Fibroblast of gingiva (primary cell): ENCODE measurements at places on chromosomes 7 and 10.

DNA sequence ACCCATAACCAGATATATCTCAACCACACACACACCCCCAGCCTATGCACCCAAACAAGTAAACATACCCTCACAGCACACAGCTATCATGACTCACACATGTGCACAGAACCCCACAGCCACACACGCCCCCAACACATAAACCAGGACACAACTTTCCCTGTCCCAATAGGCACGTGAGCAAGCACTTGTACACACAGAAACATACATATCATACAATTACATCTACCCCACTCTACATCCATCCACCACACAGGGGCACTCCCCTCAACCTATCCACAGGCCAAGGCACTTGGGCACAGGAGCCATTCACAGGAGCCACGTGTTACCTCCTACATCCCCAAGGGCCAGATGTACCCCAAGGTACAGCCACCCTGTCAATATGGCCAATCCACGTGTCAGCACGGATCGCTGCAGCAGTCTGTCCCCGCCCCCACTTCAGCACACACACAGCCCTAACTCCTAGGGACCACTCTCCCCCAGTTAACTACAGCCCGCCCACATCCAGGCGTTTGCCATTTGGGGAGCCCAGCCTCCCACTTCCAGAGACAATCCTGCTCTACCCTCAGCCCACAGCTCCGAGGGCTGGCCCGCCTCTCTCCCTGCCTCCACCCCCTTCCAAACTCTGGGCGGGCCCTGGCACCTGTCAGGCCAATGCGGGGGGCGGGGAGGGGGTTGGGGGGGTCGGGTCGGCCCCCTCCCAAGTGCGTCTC, 163.5 kb downstream of the SH3PXD2A start:
- DNase-seq, result no peak

- DNase-seq, result no peak
These were observed 115.8 kb downstream of the INHBA start for GRCh38 chr7:41586931-41587640.

- no peak for DNase-seq
These were observed 271.0 kb upstream of the PODXL start for GRCh38 chr7:131827421-131827820.

DNA sequence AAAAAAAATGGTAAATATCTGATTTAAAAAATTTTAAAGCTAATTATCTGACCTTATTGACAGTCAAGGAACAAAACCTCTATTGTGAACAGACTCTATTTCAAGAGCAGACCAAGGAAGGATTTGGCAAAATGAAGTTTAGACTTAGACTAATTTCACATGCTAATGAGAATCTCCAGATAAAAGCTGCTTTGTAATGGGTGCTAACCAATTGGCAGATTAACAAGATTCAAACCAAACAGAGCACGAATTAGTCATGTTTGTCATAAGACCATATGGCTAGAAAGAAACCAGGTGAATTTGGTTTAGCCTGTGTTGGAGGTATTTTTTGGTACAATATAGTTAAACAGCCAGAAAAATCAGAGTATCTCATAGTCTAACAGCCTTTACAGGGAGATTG, 429.1 kb upstream of the NFE2L3 start:
- no peak for DNase-seq

GRCh38 chr7:604001-604883, 84.6 kb upstream of the PDGFA start:
- DNase-seq, result no peak

- no peak for DNase-seq
These were observed 28.9 kb downstream of the RBM17 start for GRCh38 chr10:6117711-6118110.

- DNase-seq, result peak; percentile 69
These were observed 54.5 kb downstream of the RAB18 start for GRCh38 chr10:27558612-27559020.

DNA sequence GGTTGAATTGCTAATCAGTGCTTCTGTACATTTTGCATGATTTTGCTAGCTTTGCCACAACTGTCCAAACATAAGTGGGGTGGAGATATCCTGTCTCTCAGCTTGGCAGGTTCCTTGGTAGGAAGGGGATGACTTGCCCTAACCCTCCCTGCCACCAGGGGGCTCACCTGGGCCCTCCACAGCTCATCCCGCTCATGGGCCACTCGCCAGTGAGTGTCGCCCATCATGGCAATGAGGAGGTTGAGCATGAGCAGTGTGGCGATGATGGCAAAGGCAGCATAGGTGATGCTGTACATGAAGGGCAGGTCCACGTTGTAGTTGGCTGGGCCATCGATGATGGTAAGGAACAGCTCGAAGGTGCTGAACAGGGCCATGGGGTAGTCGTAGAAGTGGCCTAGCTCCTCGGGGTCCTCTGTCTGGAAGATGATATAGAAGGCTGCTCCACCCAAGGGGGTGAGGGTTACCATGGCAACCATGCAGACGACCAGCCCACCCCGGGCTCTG, 12.2 kb downstream of the TRPV6 start:
- no peak for DNase-seq

DNA sequence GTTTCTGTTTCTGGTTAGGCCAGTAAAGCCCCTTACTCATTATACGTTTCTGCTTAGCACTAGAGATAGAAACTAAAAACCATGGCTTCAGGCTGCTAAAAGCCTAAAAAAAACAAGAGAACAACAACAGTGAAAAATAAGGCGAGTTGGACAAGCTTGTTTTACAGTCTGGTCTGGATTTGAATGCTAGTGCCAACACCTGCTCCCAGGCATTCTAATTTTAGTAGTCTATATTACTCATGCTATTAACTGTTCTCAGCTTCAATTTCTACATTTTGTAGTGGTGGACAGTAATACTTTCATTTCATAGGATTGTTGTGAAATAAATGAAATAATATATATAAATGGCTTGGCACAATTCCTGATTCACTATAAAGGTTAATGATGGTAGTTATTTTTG, 108.5 kb downstream of the HBP1 start:
- DNase-seq, result peak; percentile 13

DNA sequence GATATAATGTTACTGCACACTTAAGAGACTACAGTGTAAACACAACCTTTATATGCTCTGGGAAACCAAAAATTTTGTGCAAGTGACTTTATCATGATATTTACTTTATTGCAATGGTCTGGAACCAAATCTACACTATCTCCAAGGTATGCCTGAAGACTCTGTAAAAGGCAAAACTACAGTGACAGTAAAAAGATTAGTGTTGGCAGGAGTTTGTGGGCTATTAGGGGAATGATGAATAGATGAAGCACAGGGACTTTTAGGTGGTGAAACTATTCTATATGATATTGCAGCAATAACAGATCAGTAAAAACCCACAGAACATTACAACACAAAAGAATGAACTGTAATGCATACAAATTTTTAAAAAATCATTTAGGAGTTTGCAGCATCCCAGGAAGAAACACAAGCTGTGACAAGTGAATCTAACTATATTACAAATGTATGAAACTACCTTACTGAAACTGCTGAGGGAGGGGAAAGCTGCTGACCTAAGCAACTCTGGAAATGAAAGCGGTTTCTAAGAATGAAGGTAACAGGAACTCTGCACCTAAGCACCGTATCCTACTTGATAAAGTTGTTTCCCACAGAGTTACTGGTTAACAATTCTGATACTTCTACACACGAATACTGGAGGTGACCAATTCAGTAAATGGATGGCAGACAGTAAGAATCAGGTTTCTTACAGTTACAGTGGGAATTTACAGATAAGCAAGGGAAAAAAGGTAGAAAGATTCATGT, 82.6 kb downstream of the ATE1 start:
- DNase-seq, result no peak

DNA sequence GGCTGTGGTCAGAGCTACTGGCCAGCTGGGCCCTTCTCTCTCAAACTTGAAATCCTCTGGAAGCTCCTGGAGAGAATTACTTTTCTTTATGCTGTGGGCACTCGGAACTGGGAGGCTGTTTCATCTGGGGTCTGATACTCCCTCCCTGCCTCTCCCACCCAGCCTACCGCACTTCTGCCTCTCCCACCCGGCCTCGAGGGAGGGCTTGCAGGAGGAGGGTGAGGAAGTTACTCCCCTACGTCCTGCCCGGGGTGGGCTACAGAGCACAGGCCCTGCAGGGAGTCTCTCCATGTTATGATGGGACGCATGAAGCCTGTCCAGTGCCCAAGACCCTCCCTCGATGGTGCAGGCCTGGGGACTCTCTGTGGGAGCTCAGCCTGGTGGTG, 584.6 kb upstream of the MKI67 start:
- DNase-seq, result no peak

GRCh38 chr7:145293228-145293701, 457.4 kb upstream of the TPK1 start:
- DNase-seq, result peak; percentile 81

DNA sequence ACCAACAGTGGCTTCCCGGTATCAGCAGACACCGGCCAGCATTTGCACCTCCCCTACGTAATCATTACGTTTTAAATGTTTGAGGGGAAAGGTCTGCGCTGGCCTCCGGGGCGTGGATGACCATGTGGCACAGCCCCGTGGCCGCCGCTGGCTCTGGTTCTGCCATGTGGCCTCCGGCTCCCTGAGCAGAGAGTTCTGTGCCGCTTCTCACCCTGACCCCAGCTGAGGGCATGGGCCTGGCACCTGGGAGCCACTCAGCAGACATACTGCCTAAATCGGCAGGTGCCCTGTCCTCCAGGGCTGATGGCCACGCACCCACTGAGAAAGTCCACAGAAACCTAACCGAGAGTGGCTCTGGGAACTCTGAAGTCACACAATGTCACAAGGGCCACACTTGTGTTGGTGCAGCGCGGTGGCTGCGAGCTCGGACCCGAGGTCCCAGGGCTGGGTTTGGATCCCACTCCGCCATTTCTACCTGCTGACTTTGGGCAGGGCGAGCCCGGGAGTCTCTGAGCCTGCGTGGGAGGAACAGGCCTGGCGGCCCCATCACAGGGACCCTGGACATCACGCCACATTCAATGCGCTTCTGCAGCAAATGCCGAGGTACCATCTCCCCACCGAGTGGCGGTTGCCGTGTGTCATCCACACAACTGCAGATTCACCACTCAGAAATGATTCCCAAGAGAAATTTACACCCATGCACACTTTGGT, 25.3 kb downstream of the CFAP46 start:
- DNase-seq, result no peak

DNA sequence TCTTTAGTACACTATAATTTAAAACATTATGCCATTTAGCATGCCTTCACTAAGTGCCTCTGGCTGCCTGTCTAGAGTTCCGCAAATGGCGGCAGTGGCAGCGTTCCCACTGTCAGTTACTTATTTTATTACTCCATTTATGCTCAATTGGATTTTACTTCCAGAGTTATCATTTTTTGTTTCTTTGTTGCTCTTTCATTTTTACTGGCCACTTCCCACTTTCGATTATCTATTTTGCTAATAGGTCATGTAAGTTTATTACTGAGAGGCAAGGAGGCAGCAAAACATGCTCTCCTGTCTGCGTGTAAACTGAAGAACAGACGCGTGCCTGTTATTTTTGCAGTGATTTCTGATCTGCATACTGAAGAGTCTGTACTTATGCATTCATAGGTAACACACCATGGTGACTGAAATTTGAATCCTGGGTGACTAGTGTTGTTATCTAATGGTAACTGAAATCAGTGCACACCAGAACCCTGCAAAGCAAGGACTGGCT, 23.1 kb downstream of the KDM7A start:
- DNase-seq, result no peak

DNA sequence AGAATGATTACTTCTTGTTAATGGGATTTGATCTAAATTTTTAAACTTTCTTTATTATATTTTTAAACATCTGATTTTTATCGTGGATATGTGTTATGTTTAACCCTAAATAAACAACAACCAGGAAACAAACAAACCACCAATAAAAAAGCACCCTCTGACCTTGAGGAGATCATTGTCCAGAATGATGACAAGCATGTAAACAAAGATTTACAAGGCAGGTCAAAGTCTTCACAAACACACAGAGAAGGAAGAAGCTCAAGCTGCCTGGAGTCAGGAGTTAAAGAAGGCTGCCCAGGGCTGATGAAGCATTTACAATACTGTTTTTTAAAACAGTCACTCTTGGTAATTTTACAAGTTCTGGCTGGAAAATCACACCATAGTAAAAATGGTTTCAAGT, 31.0 kb upstream of the EGFR start:
- DNase-seq, result no peak

DNA sequence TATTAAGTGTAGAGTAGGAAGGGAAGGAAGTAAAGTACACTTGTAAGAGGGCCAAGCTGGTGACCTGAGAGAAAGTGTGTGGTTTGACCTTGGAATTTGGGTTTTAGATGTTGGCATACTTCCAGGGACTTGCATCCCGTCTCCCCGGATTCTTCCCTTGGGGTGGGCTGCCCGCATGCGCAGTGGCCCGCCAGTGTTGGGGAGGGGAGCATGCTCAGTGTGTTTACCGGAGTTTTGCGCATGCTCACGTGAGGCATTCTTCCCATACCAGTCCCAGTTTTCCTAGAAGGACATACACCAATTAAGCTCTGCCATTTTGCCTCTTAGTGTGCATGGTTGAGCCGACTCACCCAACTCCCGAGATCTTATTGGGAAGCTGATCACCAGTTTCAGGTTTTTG, 9.4 kb downstream of the PDSS1 start:
- DNase-seq, result no peak

GRCh38 chr10:103854686-103855391, 537 bp downstream of the SH3PXD2A start:
- DNase-seq, result no peak

DNA sequence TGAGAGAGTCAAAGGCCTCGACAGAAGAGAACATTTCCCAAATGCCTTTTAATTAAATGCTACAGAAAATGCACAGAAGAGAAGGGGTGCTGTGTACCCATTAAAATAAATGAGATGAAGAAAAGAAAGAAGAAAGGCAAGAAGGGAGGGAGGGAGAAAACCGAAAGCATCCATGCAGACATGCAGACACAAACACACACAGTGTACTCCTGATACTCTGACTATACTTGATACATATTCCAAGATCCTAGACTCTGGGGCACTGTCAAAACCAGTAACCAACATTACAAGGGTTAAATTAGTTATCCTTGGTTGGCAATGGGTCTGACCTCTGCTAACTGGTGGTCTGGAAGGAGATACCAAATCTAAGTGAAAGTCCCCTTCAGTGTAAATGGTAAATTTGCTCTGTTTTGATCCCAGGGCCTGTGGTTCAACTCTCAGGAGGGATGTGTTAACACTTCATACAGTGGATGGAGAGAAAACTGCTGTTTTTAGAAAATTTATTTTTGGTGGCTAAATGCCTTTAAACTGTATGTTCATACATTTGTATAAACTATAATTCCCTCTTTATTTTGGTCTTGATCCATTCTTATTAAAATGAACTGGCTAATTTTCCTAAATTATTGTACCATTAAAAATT, 241.3 kb downstream of the GLI3 start:
- DNase-seq, result no peak
